ENCODE measurements at places on chromosomes 7 and 10.

DNA sequence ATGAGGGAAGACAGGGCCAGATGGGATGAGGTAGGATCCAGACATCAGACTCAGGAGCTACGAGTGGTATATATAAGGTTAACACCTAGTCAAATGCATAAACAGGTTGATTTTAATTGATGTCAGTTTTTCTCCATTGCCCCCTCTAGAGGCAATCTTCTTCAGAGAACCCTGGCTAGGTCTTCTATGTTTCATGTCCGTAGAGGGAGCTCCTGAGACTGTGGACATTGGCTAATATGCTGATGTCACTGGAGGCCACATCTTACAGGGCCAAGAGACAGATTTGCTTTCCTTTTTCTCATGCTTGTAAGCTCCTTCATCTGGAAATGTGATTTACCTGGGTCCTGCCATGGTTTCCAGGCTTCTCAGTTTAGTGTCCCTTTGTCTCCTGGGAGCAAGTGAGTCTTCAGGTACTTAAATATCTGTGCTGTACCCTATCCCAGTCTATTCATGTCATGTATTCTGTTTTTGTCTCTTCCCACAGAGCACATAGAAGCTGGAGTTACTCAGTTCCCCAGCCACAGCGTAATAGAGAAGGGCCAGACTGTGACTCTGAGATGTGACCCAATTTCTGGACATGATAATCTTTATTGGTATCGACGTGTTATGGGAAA, 161.6 kb upstream of the PRSS1 start:
- DNase-seq: no peak

- no peak for DNase-seq
Measured at GRCh38 chr7:1733908-1734730, 64.0 kb downstream of the ELFN1 start.

- DNase-seq: no peak
Measured at GRCh38 chr7:64098-64915, 128.1 kb upstream of the FAM20C start.

DNA sequence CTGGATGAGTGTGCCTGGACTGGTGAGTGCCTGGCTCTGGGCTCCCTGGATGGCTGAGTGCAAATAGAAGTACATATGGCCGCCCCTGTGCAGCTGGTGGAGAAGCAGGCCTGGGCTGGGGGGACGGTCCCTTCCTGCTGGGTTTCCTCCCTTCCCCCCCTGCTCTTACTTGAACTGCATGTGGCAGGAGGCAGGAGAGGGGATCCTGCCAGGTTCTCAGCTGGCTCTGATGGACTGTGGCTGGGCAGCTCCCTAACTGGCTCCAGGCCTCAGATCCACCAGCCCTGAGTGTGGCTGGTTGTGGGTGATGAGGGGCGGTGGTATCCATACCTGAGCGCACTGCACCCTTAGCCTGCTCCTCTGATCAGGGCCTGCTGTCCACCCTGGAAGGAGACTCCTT, 26.9 kb downstream of the ADCY1 start:
- DNase-seq: no peak

- DNase-seq: no peak
Measured at GRCh38 chr7:139086454-139086853, 23.1 kb downstream of the ZC3HAV1 start.

DNA sequence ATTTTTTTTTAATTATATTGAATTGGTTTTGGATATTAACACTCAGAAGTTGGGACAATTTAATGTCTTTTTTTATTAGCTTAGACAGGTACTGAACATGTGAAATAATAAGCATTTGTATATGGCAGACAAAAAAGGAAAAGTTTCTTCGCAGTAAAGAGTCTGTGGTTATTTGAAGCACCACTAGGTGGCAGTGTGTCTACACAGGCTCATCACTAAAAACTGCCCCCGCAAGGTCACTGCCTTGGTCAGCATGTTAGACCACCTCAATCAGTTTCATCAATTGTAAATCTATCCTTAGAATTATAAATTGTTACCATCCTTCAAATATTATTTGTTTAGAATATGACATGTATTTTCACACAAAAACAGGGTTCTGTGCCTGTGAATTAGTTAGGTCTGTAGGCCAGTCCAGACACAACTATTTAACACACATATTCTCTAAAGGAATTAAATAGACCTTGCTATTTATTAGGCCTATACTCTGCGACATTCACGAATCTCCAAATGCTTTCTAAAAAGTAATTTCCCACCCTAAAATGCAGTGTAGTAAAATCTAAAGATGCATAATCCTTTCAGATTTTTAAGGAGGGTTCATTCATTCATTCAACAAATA, 17.0 kb downstream of the PNLIPRP3 start:
- no peak for DNase-seq

DNA sequence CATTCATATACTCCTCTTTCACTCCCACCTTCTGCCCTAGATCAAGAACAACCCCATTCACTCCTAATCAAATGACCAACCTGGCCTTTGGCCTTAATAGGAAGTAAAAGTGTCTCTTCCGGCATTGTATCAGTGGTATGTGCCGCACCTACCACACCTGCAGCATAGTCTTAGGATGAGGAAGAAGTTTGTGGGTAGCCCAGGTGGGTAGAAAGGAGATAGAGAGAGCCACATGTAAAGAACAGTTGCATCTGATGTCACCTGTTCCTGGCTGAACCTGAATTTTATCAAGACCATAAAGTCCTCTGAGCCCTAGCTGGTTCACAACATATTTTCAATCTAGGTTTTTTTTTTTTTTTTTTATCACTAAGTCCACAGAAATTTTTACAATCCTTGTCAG, 55.5 kb upstream of the PTPN12 start:
- DNase-seq: no peak

DNA sequence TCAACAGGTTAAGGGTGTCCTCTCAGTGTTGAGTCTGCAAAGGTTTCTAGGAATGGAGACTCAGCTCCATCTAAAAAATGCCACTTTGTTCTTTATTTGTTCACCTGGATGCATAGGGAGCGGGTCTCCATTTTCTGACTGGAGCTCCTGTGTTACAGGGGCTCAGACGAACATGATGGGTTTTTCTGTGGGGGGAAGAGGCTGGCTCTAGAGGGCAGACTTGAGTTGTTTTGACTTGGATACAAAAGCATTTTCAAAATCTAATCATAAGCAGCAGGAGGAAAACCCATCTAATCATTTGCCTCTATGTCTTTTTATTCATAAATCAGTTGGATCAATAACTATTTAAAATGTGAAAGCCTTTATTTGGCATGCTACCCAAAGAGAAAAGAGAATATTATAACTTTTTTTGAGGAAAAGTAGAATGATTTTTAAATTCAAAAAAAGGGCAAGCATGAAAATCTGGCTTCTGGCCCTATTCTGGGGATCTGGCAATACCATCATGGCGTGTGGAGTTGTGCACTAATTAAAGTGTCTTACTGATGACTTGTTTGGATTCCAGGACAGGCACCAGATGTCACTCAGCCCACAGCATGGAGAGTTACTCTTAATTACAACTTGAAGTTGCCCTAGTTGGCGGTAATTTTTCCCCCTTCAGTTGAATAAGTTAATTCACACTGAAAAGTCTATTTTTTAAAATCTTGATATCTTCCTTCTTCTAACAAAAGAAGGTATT, 594.9 kb downstream of the REEP3 start:
- DNase-seq: no peak

DNA sequence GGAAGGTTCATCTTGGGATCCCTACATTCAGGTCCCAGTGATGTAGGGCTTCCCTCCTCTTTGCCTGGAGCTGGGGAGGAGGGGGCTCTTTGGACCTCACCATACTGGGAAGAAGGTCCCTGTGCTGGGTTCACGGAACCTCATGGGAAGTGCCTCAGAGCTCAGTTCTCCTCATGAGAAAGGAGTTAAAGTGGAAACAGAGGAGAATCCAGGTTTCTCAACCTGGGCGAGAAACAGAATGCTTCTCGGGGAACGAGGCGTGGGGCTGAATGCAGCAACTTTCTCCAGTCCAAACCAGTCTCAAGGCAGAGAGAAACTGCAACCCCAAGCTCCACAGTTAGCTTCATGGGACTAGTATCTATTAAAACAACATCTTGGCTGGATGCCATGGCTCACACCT, 382.7 kb upstream of the FOXK1 start:
- no peak for DNase-seq

- DNase-seq: no peak
Measured at GRCh38 chr10:3828404-3829155, 43.6 kb upstream of the KLF6 start.

DNA sequence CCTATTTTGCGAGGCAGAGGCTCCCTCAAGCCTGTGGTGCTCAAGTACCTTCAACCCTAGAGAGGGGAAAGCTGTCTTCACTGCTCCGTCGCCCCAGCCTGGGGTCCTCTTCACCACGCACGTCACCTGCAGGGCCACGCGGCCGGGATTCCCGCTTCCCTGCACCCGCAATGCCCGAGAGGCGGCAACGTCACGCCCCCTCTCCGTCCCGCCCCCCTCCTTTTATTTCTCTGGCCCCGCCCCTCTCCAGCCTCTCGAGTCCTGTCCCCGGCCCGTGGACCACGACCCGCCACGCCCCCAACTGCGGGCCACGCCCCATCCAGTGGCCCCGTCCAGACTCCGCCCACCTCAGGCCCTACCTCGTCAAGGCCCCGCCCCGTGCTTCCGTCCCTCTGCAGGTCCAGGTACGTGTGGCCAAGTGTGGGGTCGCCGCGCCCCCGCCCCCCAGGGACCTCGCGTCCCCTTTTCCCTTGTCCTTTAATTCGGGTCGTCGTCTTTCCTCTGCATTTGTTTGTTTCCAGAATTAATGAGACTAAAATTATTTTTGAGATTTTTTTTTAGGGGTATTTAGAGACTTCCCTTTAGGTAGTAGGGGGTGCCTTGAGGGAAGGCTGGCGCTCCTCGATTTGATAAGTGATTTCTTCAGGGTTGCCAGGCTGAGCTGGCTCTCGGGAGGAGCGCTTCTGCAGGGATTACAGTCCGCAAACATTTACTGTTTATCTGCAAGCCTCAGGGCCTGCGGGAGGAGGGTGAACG, 69.8 kb upstream of the BAIAP2L1 start:
- DNase-seq: no peak

GRCh38 chr7:121369462-121369861, 26.6 kb downstream of the FAM3C start:
- no peak for DNase-seq

DNA sequence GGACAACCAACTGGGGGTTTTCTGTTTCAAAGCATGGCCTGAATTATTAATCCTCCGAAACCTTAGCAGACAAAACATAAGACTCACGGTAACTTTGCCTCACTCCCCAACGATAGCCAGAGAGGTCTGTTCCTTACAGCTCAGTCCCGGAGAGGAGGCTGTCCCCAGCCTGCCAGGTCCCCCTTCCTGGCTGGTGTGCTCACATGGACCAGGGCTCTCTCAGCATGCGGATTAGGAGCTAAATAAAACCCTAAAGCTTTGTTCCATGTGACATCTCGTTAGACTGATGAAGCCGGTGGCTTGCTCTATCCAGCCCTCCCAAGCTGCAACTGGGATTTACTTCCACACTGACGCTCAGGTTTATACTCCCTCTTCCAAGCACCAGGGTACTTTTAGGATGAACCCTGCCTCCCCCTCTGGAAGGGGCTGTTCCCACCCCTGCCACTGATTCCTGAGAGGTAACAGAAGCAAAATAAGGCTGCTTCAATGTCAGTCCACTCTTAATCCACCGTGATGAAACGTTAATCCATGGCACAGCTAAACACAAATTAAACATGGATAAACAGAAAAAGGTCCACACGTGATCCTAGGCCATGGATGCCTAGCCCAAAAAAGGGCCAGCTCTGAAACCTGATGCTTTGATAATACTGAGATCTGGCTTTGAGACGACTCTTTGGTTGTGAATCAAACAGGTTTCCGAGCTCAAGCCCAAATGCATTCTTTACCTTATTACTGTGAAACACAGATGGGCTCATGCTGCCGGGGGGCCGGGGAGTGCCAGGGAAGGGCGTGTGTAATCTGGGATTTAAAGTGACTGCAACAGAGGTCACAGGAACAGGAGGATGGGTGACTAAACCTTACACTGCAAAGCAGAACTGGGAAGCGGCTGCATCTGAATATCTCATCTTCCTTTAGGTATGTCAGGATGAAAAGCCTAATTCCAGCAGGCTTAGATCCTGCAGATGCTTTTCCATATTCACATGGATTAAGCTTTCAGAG, 86.2 kb downstream of the ZRANB1 start:
- DNase-seq: no peak

DNA sequence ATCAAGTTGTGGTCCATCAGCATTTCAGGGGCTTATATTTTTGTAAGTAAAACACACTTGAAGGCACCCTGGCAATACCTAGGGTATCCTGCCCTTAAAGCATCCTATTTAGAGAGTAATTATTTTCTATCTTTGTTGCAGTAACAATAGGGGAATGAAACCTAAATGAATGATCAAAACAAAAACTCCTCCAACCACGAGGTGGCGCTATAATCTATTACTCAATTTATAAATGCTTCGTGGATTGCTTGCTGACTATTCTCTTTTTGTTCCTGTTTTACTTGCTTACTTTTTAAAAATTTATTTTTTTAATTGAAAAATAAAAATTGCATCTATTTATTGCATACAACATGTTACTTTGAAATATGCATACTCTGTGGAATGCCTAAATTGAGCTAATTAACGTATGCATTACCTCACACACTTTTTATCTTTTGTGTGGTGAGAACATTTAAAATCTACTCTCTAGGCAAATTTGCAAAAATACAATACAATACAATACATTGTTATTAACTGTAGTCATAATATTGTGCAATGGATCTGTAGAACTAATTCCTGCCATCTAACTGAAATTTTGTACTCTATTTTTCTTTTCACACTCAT, 147.7 kb upstream of the BMPER start:
- DNase-seq: no peak
